Endothelial cell of umbilical vein (primary cell): ENCODE measurements at places on chromosomes 5 and 9. TPM values are rescaled to one million over a fixed set of nuclear protein-coding genes. Genes with fewer than 3 reads are reported as not detected.

The SCGB3A2 gene
- polyA plus RNA-seq, result not detected in 2 replicates

The KIAA1958 gene
- polyA plus RNA-seq, result 1.1 and 1.7 TPM in 2 replicates

The SPATA31D4 gene
- polyA plus RNA-seq, result not detected in 2 replicates

The SLC30A5 gene
- 33.0 and 46.4 TPM in 2 replicates for polyA plus RNA-seq

The FAM153A gene
- not detected in 2 replicates for polyA plus RNA-seq
